ENCODE measurements at places on chromosomes 12 and 14.

GRCh38 chr14:29663281-29663801, 264.3 kb downstream of the PRKD1 start:
- DNase-seq = no peak

- peak; percentile 25 for DNase-seq
Observed at GRCh38 chr14:103625356-103626095, 3.5 kb upstream of the KLC1 start.

DNA sequence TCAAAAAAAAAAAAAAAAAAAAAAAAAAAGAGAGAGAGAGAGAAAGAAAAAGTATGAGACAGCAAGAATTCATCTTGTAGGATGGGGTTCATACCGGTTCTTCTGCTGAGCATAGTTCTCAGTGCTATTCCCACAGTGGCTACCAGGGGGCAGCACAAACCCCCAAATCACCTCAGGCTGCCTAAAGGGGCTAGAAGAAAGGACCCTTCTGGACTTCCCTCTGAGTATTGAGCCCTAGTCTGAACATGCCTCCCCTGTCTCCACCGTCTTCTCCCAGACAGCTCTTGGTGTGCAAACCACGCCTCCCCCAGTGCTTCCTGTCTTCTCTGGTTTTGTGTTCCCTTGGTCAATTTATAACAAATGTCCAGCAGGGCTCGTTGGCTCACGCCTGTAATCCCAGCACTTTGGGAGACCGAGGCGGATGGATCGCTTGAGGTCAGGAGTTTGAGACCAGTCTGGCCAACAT, 31.3 kb upstream of the SMUG1 start:
- DNase-seq = peak; percentile 67

DNA sequence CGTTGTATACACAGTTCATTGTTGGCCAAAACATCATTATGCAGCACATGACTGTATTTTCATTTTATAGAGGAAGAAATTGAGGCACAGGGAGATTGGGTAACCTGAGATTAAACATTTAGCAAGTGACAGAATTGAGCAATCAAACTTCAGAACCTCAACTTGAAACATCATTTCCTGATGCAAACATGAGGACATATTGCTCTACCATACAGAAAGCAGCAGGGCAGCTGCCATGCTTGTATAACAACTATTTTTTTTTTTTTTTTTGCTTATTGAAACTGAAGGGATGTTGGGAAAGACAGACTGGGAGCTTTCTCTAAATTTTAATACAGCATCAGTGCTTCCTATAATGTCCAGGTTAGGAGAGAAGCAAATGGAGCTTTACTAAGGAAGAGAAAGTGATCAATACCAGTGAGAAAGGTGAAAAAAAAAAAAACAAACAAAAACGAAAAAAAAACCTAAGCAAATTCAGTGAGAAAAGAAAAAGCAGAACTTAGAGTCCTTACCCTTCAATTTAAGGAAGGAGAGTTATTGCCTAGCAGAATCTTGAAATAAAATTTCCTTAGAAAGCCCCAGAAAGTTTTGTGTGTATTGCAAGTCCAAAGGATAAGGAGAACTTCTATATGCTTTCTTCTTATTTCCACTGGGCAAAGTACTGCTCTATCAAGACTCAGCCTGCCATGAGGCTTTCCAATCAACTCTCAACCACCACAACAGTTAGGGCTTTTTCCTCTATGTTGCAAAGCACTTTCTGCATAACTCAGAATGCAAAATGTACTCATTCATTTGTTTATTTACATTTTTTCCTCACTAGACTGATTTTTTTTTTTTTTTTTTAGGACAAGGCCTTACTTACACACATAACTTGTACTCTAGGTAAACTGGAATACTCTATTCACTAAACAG, 21.6 kb downstream of the BTG1 start:
- DNase-seq = peak; percentile 69

DNA sequence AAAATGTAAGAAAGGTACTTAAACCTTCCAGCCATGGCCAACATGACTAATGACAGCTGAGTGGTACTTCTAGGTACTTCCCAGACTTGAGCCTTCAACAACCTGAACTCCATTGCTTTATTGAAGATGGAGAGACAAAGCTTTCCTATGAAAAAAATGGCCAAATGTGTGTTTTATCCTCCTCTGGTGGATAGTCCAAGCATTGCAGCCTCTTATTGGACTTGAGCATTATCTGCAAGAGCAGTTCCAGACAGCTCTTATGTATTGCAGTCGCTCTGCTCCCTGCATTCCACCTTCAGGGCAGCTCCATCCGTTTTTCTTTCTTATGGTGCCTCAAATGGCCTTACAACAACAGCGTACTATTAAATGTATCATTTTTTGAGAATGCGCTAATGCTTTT, 588.2 kb downstream of the NRXN3 start:
- DNase-seq = peak; percentile 6

DNA sequence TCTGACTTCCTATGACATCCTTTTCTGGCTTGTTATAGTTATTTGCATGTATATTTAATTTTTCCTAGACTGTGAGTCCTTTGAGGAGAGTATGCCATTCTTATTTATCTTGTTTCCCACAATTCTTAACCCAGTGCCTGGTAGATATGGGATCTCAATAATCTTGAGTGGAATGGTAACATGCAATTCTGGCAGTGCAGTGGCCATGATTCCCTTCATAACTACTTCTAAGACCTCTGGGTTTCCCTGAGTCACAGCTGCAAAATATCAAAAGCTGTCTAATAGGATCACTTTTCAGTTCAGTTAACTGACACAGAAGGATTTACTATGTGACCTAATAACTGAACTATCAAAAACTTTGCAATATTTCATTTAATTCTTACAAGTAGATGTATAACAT, 135.0 kb downstream of the ADAMTS20 start:
- no peak for DNase-seq

- DNase-seq = peak; percentile 70
Observed at GRCh38 chr12:116339800-116340371, 62.4 kb upstream of the MED13L start.

GRCh38 chr14:45222485-45223262, 30.3 kb downstream of the MIS18BP1 start:
- no peak for DNase-seq

DNA sequence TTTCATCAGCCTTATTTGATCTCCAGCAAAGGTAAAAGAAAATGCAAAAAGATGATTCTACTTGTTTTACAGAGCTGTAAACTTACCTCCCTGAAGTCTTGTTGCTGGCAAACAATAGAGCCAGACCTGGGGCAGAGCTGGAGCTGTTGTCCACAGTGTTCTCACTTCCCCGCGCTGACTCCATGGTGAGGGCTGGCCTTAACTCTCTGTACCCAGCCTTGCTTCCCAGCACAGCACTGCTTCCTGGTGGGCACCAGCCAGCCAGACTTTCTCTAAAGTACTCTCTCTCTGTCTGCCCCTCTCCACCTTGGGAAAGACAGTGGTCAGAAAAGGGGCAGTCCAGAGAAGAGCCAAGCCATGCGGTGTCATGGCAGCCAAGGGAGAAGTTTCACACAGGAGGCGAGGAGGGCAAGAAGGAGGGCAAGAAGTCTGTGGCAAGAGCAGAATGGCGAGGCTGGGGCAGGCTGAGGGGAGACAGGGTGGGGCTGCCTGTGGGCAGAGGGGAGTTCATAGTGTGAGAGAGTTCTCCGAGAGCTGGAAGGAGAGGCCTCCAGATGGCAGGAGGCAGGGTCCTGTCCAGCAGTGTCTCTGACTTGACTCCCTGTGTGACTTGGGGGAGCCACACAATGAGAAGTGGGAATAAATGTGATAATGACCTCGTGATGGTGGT, 9.3 kb downstream of the EVL start:
- DNase-seq = peak; percentile 0

GRCh38 chr12:9991876-9992275, 7.0 kb downstream of the CLEC1B start:
- DNase-seq = peak; percentile 58

- DNase-seq = peak; percentile 84
Observed at GRCh38 chr12:11553871-11554533, 95.5 kb upstream of the ETV6 start.

- DNase-seq = peak; percentile 33
Observed at GRCh38 chr14:31205681-31206535, 1.7 kb downstream of the HECTD1 start.

- peak; percentile 74 for DNase-seq
Observed at GRCh38 chr12:92158796-92159439, 13.3 kb upstream of the BTG1 start.

- no peak for DNase-seq
Observed at GRCh38 chr12:130613131-130613530, 103.0 kb downstream of the RIMBP2 start.

DNA sequence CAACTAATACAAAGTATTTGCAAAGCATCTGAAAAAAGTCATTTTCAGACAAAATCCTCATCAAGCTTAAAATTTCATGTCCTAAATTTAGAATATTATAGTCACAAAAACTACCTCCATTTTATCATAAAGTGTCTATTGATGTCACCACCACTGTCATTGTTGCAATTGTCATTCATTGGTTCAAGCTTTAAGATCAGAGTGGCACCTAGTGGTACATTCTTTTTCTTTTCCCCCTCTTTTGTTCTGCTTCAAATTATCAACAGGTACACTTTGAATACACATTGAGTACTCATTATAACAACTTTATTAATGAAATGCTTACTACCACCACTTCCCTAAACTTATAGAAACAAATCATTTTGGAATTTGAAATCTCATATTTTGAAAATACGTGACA, 379.8 kb downstream of the SEC23A start:
- DNase-seq = no peak

DNA sequence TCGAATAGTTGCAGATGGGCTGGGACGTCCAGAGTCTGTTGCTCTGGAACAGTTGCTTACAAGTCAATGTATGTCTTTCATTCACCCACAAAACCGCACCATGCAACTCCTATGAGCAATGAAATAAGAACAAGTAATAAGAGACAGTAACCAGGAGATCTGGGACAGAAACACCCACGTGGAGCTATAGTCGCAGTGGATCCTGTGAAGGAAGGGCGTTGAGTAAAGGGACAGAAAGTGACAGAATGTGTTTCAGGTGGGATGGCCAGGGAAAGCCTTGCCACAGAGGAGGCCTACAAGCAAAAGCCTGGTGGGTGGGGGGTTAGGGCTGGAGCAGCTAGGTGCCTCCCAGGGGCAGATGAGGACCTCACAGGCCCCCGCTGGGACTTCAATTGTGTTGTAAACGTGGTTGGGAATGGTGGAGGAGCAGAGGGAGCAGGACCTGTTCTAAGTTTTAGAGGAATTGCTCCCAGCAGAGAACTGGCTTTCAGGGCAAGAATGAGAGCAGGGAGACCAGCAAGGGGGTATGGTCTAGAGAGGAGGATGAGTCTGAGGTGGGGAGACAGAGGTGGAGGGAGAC, 86.7 kb upstream of the FZD10 start:
- no peak for DNase-seq

GRCh38 chr12:81080431-81080983, 2.6 kb downstream of the ACSS3 start:
- no peak for DNase-seq

- DNase-seq = no peak
Observed at GRCh38 chr14:65065719-65066118, 36.6 kb downstream of the MAX start.

GRCh38 chr14:97058589-97058988, 261.4 kb downstream of the VRK1 start:
- DNase-seq = no peak

GRCh38 chr12:67471810-67472209, 176.7 kb upstream of the DYRK2 start:
- no peak for DNase-seq

DNA sequence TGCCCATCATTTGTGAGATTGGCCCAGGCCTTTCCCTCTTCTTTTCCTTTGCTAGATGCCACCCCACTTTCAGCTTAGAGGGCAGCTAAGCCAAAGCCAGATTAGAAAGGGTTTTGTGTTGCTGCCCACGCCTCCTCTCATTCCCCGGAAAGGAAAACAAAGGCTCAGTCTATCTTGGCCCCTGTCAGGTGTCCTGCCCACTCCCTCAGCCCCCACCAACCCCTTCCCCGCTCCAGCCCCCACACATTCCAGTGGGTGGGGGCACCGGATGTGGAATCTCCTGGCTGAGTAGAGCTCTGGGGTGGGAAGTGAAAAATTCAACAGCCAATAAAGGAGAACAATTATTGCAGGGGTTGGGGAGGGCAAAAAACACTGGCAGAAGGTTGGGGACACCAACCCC, 2.2 kb downstream of the BLOC1S1 start:
- DNase-seq = no peak

DNA sequence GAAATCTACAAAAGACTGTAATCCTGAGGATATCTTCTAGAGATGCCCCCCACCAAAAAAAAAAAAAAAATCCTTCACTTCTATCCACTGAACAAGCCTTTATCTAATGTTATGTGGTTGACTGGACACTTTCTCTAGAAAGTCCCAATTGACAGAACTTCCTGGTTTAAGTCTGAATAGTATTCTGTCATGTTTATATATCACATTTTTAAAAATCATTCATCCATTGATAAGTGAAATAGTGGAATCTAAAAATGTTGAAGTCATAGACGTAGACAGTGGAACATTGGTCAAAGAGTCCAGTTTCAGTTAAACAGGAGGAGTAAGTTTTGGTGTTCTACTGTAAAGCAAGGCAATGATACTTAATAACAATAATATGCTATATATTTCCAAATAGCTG, 297.0 kb downstream of the SSPN start:
- no peak for DNase-seq

GRCh38 chr14:105473033-105473676, 1.5 kb upstream of the CRIP2 start:
- DNase-seq = no peak

- DNase-seq = no peak
Observed at GRCh38 chr12:46101485-46101869, 111.1 kb upstream of the SCAF11 start.

- DNase-seq = no peak
Observed at GRCh38 chr12:57605811-57606311, 1.2 kb downstream of the DTX3 start.

GRCh38 chr14:106789318-106789717, 1262.9 kb downstream of the TMEM121 start:
- no peak for DNase-seq

- DNase-seq = peak; percentile 9
Observed at GRCh38 chr12:47014474-47014873, 64.9 kb upstream of the PCED1B start.

DNA sequence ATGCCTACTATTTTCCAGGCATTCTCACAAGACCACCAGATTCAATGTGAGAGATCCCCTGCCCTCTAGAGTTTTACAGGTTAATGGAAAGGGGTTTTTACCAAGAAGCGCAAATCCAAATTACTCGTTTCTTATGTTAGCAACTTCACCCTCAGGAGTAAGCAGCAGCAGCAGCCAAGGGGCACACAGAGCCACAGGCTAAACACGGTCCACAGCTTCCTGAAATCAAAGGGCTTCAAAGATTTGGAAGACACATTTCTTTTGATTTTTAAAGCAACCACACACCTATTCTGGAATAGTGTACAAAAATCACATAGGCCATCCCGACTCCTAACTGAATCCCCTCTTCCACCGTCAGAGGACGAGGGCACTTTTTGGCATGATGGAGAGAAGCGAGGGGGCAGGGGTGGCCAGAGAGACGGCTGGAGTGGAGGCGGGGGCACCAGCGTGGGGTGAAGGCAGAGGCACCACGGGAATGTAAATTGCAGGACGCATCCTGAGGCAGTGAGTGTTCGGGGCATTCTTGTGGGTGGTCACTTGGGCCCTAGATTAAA, 107.0 kb downstream of the ARF6 start:
- DNase-seq = peak; percentile 25

- DNase-seq = peak; percentile 54
Observed at GRCh38 chr14:96592591-96593386, 90.6 kb downstream of the PAPOLA start.

- no peak for DNase-seq
Observed at GRCh38 chr12:22056607-22057006, 10.6 kb downstream of the CMAS start.
